Dermis microvascular lymphatic vessel endothelial cell (primary cell): ENCODE measurements at places on chromosomes 1 and 21.

- no peak for DNase-seq
Measured at GRCh38 chr1:55257958-55258357, 42.8 kb upstream of the USP24 start.

DNA sequence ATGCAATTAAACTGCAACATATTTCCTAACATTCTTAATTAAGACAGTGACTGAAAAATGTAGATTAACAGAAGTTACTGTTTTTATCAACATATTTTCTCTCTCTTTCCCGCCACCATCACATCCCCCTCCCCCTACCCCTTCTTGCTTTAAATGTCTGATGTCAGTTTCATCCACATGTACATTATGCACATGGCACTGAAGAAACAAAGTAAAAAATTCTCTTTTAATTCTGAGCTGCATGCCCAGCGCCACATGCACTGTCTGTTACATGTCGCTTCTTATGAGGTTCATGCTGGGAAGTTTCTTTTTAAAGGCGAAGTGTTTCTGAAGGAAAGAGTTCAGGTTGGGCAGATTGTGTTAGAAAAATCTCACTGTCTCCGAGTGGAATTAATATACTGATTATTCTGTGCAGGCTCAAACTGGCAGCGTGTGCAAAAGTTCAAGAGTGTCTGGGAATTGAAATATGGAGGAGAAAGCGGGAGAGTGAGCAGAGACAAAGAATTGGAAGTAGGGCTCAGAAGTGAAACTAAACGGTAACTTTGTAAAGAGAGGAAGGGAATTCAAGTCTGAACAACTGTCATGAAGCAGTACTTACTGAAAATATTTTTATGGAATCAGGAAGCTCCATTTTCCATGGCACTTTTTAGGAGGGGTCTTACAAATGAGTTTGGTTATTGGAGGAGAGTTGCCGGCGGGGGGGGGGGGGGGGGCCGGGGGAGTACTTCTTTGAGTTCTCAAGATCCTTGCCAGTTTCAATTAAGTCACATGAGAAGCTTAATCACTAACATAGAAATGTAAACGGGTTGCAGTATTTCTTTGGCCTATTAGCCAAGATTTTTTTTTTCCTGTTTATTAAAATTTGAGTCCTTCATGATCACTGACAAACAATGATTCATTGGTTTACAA is 217.6 kb downstream of the SDCCAG8 start:
- DNase-seq: no peak

- no peak for DNase-seq
Measured at GRCh38 chr1:88247666-88248065, 436.4 kb upstream of the PKN2 start.

- DNase-seq: no peak
Measured at GRCh38 chr1:175388285-175388684, 195.7 kb upstream of the KIAA0040 start.

DNA sequence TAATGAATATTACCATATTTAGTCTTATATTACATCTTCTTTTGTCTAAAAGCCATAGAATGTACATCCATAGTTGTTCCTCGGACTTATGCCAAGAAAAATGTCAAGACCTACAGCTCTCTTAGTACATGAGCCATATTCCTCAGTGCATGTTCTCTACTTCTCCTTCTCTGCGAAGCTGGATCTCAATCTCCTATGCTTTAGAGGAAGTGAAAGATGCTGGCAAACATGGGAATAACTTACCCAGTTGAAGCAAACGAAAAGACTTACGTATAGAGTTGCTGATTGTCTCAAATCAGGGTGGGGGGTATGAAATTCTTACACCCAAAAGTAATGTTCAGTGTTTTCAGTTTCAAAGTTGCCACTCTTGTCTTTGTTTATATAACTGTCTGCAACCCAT is 32.7 kb downstream of the OR13G1 start:
- no peak for DNase-seq

DNA sequence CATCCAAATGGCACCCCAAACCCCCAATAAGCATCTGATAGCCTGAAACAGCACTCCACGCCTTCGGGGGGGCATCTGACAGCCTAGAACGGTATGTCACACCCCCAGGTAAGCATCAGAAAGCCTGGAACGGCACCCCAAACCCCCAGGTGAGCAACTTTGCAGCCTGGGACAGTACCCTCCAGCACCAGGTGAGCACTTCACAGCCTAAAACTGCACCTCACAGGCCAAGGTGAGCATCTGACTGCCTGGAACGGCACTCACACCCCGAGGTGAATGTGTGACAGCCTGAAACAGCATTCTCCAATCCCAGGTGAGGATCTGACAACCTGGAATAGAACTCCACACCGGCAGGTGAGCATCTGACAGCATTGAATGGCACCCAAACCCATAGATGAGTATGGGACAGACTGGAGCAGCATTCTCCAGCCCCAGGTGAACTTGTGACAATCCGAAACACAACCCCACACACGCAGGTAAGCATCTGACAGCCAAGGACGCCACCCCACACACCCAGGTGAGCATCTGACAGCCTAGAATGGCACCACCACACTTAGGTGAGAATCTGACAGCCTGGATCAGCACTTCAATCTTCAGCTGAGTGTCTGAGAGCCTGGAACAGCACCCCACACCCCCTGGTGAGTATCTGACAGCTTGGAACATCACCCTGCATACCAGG is 18.3 kb upstream of the MMEL1 start:
- DNase-seq: no peak

- DNase-seq: no peak
Measured at GRCh38 chr1:155141749-155142148, 1.4 kb upstream of the DPM3 start.

DNA sequence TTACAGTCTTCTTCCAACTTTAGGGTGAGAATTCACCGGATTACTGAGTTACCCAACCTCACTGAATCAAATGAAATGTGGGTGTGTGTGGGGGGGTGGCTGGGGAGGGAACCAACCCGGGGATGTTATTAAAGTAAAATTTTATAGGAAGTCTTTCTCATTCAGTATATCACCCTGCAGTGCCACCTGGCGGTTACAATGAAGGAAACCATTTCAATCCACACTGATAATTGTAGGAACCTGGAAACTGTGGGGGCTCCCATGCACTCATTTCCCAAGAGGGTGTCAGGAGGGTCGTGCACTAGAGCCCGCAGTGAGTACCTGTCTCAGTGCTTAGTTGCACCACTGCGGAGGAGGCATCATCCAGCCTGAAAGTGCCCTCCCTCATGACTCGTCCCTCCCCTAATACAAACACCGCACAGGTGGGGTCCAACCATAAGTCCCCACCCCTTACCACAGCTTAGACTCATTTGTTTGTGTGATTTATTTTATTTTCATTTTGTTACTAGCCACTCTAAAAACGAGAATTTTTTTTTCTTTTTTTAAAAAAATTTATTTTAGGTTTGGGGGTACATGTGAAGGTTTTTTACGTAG is 29.1 kb upstream of the IGSF5 start:
- DNase-seq: peak; percentile 37

DNA sequence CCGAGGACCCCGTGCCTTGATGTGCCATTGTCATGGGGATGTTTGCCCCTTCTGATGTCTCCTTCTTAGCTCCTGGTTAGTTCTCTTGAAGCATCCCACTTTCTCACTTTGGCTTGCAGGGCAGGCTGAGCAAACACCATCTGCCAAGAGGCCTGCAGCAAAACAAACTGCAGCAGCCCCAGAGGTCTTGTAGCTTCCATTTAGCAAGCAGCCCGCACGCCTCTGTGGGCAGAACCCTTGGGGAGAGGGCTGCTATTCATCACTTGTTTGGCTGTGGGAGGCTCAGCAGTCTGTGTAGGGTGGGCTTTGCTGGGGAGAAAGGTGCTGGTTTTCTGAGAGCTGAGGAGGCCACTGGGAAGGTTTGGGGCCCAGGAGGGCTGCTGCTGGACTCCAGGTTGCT is 56.7 kb downstream of the KCNC4 start:
- DNase-seq: no peak

DNA sequence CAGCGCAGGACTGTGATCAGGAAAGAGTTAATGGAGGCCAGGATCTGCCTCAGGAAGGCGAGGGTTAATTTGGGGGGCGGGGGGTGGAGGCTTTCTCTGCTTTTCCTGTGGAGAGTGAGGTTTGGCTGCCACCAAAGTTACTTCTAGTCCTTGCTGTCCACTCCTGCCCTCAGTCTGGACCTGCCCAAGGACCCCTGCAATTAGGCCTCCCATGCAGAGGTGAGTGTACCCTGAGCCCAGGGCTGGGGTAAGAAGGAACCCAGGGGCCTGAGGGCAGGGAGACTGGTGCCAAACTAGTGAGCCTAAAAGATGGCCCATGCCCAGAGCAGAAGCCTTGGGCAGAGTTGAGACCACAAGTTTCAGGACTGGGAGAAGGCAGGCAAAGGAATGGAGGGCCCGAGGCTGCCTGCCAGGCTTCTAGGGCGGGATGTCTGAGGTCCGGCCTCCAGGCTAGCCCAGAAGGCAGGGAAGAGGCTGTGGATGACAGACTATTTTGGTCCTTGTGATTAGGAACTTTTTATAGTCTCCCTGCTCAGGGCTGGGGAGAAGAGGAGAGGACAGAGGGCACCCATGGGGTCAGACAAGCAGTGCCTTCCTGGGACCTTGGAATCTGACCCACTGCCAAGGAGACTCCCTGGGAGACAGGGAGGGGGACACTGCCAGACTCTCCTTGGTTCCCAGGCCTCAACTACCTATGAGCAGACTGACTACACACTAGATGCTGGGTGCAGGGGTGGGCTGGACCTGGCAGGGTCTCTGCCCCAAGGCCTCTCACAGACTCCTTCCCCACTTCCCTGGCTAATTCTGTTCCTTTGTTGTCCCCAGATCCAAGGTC is at the start of gene FAM110D:
Gene FAM110D, plus strand, starts transcription at position 172 of the 835 bp plus-strand sequence. CDS start 2,213 bp downstream, outside the sequence.
- DNase-seq: no peak

- DNase-seq: peak; percentile 72
Measured at GRCh38 chr1:150464422-150464826, 22.8 kb upstream of the TARS2 start.

DNA sequence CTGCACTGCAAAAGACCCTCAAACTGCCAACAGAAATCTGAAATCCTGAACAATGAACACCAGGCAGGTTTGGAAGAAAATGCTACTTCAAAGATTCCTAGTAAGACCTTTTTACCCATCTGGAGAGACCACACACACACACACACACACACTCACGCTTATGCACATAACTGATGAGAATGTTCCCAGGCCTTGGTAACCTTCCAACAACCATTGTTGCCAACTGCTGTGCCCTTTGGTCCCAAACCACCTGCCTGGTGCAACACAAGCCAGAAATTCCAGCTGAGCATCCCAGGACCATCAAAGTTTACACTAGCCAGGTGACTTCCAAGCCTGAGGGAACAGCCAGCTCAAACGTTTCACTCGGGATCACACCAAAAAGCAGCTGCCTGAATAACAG is 56.9 kb downstream of the SEC16B start:
- no peak for DNase-seq

DNA sequence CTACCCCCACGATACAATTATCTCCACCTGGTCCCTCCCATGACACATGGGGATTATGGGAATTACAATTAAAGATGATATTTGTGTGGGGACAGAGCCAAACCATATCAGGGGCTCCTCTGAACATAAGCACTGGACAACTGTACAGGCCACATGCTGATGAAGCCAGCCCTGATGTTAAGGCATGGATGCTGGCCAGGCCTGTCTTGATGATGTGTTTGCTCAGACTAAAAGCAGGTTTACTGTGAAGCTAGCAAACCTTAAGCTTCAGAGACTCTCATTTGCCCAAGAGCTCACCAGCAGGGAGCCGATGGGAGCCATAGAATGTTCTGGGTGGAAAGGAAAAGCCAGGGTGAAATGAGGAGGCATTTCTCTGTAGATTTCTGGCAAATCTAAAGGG is 135.3 kb upstream of the KCNK1 start:
- DNase-seq: no peak

DNA sequence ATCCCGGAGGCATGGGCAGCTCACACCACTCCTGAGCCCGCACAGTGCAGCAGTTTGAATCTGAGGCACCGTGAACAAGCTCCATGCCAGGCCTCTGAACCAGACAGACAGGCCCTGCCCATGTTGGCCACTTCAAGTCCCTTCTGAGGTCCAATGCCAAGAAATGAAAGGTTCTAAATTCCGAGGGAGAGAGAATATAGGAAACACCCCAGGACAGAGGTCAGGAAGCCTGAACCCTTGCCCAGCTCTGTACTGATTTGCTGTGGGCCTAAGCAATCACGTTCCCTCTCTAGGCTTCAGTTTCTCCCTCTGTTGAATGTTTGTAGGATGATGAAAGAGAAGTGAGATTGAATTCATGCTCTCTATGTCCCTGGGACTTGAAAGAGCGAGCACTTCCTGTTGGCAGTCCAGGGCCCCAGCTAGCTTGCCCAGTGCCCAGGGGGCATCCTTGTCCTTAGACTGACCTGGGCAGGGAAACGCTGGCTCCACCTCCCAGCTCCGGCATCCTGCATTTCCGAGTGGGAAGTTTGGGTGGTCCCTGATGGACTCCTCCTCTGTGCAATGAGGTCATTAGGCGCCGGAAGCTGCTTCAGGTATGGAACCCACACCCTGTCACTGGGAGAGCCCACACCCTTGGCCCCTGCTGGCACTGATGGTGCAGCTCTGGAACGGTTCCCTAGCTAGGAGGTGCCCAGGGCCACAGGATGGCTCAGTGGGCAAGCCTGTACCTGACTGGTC is 242.4 kb upstream of the TMEM51 start:
- no peak for DNase-seq

DNA sequence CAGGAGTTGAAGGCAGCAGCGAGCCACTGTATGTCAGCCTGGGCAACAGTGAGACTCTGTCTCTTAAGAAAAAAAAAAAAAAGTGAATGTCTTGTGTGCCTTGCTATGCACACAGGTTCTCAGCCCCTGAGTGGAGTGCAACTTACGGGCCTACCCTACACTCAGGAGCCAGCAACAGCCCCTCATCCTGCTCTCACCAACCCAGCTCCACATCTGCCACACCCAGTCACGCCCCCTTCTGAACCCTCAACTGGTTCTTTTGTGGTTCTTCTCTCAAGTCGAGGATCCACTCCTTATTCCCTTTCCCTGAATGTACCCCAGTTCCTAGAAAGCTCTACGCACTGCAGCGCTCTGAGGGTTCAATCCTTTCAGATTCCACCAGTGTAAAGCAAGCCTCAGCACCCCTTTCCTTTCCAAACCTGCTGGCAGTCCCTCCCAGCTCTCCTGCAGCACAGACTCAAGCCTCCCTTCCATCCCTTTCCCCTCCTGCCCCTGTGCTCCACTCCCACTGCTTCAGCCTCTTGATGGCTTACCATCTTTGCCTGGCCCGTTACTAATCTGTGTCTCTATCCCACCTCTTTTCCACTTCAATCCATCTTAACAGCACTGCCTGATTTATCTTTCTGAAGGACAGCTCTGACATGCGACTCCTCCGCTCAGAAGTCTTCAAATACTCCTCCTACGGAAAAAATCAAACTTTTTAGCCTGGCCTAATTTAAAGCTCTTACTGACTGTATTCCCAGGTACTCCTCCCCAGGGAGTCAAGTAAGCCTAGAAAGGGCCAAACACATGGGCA is 38.1 kb downstream of the GNB1 start:
- no peak for DNase-seq

- no peak for DNase-seq
Measured at GRCh38 chr1:63319046-63320021, 3.0 kb upstream of the FOXD3 start.

DNA sequence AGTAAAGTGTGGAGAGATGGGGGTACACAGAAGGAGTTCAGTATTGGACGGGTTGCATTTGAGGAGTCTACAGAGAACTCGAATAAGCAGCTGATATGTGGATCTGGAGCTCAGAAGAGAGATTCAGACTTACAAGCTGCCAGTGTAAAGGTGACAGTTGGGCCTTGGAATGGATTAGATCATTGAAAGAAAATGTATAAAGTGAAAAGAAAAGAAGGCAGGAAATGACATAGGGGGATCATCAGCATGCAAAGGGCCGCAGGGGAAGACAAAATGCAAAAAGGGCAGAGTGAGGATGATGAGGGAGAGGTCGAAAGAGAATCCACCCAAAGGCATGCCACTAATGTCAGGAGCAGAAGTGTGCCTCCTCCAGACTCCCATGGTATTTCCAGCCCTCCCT is 273.3 kb downstream of the TNR start:
- DNase-seq: no peak
